Mesothelial cell of epicardium (in vitro differentiated cells): ENCODE measurements at places on chromosomes 7 and 10. TPM values are rescaled to one million over a fixed set of nuclear protein-coding genes. Genes with fewer than 3 reads are reported as not detected.
A peak's percentile ranks its signal among the peaks of the same experiment; 100 is the strongest.

- no peak for DNase-seq
These were observed 36.2 kb downstream of the AGAP4 start for GRCh38 chr10:45811075-45811474.

The FAM171A1 gene
- 70.7 to 75.3 TPM (median 73.6 TPM) in 3 replicates for total RNA-seq

DNA sequence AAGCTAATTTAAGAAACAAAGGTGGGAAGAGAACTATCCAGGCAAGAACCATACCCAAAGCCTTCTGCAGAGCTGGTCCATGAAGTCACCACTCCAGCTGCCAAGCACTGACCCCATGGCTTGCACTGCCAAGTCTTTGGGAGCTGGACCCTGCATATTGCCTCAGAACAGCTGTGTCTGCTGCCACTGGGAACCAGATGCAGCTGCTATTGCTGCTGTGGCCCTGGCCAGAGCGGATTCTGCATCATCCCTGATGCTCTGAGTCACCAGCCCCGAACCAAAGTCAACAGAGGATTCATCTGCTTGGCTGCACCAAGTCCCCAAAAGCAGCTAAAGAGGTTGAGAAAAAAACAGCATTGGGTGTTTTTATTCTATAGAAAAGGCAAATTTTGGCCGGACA lies 39.2 kb upstream of the GSAP start:
- DNase-seq: no peak

- DNase-seq: no peak
These were observed 82.6 kb upstream of the CHCHD3 start for GRCh38 chr7:133164498-133164897.

DNA sequence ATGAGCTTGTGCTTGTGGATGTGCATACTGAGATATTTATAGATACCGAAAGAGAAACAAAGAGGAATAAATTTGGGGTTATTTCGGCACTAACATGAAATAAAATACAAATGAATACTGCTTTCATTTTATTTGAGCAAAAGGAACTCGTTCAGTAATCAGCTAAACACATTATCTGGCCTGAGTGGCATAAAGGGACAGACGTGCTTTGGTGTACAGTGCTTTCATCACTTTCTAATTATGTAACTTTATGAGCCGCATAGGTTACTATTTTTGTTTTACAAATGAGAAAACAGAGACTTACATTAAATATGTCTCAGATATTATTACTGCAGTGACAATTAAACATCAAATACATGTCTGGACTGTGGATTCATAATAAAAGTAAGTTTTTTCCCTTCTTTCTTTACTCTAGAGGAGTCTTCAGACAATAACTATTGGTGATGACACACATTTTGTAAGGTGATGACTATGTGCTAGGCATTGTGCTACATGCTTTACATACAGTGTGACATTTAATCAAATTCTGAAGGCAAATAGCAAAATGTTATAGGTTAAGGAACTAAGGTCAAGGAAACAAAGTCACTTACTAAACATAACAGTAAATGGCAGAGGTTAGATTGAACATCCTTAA lies 503.3 kb downstream of the SORCS1 start:
- DNase-seq: no peak

The FKBP6 gene
- total RNA-seq: not detected in 3 replicates

DNA sequence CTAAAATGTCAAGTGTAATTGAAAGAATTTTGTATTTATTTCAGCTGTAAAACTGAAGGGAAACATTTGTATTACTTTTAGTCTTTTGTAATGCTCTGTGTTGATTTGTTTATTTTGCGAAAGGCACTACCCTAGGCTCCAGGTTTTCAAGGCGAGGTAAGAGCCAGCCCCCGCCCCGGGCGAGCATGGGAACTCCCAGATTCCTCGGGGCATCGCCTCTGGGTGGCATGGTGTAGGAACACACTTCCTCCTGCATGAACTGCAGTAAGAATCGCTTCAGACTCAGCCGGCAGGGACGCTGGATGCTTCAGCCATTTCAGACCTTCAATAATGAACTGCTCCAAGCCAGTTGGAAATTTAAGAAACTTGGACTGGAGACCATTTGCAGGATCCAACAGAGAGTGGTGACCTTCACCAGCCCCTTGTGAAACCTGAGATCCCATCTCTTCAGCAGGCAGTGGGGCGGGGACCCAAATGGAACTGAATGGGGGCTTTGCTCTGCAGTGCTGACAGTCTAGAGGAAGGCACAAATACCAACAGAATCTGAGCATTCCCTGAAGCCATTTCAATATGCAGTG lies 544.3 kb upstream of the MGMT start:
- no peak for DNase-seq

The TDRD1 gene
- not detected in 3 replicates for total RNA-seq

DNA sequence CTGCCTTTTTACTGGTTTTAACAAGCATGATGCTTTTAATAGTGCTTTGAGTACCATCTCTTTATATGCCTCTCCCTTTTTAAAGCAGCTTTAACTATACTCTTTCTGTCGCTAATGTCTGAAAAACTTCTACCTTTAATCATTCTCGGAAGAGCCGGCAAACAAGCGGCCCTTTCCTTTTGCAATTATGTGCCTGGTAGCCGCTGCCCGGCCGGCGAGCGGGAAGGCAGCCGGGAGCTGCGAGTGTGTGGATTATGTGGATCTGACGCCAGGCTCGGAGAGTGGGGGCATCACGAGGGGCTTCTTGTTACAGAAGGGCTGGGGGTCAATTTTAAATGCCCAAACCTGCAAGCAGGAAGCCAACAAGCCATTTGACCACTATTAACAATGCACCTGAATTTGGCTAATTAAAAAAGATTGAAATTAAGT lies 120.9 kb downstream of the BUB3 start:
- DNase-seq: no peak

The TMEM196 gene
- not detected in 3 replicates for total RNA-seq

The EPDR1 gene
- total RNA-seq: 5.8 to 6.2 TPM (median 6.0 TPM) in 3 replicates

The CACNA2D1 gene
- 14.7 to 15.7 TPM (median 14.7 TPM) in 3 replicates for total RNA-seq

DNA sequence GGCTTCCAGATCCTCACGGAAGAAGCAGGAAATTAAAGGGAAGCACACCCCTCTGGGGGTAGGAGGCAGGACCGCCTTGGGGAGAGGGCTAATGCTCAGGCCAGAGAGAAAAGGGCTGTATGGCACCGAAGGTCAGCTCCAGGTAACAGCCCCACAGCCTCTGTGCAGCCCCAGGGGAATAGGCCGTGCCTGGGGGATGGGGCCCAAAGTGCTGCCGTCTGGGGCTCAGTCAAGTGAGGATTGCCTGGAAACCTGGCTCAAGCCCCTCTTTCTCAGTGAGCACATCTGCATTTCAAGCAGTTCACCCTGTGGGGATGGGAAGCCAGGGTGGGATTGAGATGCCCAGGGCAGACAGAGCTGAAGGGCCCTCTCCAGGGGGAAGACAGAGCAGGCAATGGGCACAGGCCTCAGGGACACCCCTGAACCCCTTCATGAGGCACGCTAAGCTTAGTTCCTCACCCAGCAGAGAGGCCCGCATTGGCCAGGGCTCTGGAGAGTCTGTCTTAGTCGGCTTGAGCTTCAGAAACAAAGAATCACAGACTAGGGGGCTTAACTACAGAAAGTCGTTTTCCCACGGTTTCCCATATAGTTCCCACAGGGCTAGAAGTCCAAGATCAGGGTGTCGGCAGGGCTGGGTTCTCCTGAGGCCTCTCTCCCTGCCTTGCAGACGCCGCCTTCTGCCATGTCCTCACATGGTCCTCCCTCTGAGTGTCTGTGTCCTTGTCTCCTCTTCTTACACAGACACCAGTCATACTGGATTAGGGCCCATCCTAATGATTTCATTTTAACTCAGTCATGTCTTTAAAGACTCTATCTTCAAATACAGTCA lies 118.2 kb downstream of the PTPN20 start:
- DNase-seq: peak; percentile 25

The ADAMTS14 gene
- total RNA-seq: 3.2 to 4.1 TPM (median 3.9 TPM) in 3 replicates

DNA sequence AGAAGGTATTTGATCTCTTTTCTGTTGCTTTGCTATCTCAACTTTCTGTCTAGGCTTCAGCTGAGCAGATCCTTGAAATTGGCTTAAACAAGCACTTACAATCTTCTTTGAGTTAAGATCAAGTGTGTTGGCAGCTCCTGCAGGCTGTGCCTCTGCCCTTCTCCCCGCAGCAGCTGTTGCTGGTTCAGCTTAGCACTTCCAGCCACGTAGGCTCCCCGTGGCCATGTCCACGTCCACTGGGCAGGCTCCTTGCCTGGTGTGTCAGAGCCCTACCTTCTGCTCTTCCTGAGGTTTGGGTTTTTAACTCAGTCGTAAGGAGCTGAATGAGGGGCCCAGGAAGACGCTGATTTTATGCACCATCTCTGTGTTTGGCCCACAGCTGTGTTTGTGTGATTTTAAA lies 47.2 kb downstream of the CAMK1D start:
- no peak for DNase-seq

The CACNB2 gene
- total RNA-seq: 10.0 to 13.1 TPM (median 13.0 TPM) in 3 replicates

DNA sequence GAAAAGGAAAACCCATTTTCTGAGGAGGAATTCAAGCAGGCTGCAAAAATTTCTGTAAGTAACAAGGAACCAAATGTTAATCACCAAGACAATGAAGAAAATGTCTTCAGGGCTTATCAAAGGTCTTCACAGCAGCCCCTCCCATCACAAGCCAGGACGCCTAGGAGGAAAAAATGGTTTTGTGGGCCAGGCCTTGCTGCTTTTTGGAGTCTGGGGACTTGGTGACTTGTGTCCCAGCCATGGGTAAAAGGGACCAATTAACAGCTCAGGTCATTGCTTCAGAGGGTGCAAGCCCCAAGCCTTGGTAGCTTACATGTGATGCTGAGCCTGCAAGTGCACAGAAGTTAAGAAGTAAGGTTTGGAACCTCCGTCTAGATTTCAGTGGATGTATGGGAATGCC lies 55.7 kb upstream of the FOXP2 start:
- DNase-seq: no peak

- no peak for DNase-seq
These were observed 711.1 kb upstream of the SEMA3D start for GRCh38 chr7:85897967-85898366.

GRCh38 chr10:98339799-98340198 lies 71.8 kb upstream of the LOXL4 start:
- DNase-seq: no peak

The TFR2 gene
- total RNA-seq: 0.38 to 0.69 TPM (median 0.54 TPM) in 3 replicates

The GNGT1 gene
- not detected in 3 replicates for total RNA-seq

The PTPRE gene
- total RNA-seq: 2.0 to 2.6 TPM (median 2.1 TPM) in 3 replicates

GRCh38 chr10:58435297-58435985 lies 50.2 kb downstream of the TFAM start:
- no peak for DNase-seq

- no peak for DNase-seq
These were observed 381.8 kb downstream of the TCERG1L start for GRCh38 chr10:130929422-130930325.

GRCh38 chr7:120724955-120725354 lies 133.0 kb downstream of the TSPAN12 start:
- no peak for DNase-seq

DNA sequence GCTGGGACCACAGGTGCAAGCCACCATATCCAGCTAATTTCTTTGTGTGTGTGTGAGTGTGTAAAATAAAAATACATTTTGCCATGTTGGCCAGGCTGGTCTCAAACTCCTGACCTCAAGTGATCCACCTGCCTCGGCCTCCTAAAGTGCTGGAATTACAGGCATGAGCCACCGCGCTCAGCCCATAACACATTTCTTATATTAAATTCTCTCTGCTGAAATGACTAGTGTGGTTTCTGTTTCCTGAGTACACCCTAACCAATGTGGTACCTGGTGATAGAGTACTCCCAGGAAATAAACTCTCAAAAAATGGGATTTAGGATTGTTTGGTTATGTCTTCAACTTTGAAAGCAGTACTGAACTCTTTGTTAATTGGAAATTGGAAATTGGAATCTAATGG lies 19.4 kb upstream of the FHIP2A start:
- DNase-seq: no peak

The OR2A5 gene
- total RNA-seq: not detected in 3 replicates

The NEUROG3 gene
- total RNA-seq: not detected in 3 replicates

The SPDYE9 gene
- total RNA-seq: 0.11 to 0.18 TPM in 2 of 3 replicates, not detected in the other

DNA sequence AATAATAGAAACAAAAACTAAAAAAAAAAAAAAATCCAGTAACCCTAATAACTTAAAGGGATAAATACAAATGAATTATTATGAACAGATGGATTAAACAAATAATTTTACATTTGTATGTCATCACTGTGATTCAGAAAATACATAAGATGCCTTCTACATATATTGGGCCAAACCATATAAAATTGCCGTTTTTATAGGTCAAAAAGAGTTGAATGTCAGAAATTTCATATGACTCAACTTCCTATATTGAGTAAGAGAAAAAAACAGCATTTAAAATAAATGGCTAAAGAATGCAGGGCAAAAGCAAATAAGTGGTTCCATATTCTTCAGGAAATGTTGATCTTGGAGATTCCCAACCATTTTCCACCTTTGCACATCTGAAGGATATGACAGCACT lies 9.4 kb downstream of the SLC35B4 start:
- DNase-seq: no peak

The ARL5B gene
- 44.9 to 46.6 TPM (median 45.3 TPM) in 3 replicates for total RNA-seq

DNA sequence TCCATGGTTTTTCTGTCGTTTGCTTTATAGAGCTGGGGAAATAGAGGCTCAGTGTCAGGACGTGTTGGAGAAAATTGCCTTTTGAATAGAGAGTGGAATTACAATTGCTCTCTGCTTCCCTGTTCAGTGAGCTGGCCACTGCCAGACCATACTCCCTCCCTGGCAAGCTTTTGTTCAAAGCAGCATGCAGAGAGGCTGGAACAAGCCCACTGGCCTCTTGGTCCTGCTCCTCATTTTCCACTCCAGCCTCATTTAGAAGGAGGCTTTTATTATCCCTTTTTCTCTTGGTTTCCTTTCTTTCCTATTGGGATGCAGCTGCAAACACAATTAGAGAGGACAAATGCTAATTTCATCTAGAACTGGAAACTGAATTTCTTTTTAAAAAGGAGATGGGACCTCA lies 302.2 kb upstream of the PODXL start:
- no peak for DNase-seq

DNA sequence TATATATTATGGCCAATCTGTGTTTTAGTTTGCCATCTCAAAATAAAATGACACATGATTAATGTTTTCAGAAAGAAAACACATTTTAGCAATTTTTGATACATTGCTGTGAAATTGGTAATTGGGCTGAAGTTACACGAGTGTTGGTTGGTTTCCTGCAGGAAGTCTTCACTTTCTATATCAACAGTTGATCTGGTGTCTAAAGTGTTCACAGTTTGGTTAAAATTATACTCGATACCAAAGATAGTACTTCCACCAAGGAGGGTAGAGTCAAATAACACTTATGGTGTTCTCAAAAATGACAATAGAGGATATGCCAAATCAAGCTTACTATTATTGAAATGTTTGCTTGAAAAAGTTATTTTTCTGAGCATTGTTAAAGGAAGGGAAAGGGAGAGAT lies 120.3 kb upstream of the GLCCI1 start:
- DNase-seq: no peak

GRCh38 chr7:90853205-90853604 lies 257.1 kb downstream of the CDK14 start:
- no peak for DNase-seq

- DNase-seq: no peak
These were observed at the start of gene MBL2 for GRCh38 chr10:52772623-52773022. TSS of gene MBL2 (minus strand) at chr10:52772784. CDS start at chr10:52771635, 1,149 bp downstream.

The CAV1 gene
- 2.6 to 3.4 TPM (median 2.7 TPM) in 3 replicates for total RNA-seq

GRCh38 chr10:97311111-97311626 lies 7.9 kb upstream of the FRAT1 start:
- DNase-seq: no peak
